Muscle of arm (tissue), 14 donors: ENCODE measurements at places on chromosomes 6 and 20. TPM values are rescaled to one million over a fixed set of nuclear protein-coding genes. Genes with fewer than 3 reads are reported as not detected.

Gene CYP39A1
- polyA plus RNA-seq = 2.1 TPM

Gene RFX6
- not detected for polyA plus RNA-seq

Gene KCNB1
- 7.9 TPM for polyA plus RNA-seq

Gene SIRPD
- polyA plus RNA-seq = not detected

Gene DOK5
- polyA plus RNA-seq = 33.2 TPM

DNA sequence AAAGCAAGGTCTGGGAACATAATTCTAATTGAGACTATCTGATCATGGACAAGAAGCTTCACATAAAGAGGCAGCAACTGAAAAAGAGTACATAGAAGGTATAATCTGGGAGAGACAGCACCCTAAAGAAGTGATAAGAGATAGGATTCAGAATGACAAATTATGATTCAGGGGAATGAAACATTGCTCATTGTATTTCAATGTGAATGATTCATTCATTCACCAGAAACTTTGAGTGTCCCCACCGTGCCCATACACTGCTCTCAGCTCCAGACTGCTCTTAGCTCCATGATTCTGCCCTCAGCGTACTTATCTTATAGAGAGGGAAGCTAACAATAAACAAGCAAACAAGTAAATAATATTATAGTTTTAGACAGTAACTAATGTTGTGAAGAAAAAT lies 329.3 kb upstream of the IRAK1BP1 start:
- DNase-seq = no peak

GRCh38 chr6:122778985-122779661 lies 393 bp upstream of the FABP7 start:
- DNase-seq = no peak

- no peak for DNase-seq
Observed at GRCh38 chr20:23412026-23412425, 9.3 kb downstream of the NAPB start.

DNA sequence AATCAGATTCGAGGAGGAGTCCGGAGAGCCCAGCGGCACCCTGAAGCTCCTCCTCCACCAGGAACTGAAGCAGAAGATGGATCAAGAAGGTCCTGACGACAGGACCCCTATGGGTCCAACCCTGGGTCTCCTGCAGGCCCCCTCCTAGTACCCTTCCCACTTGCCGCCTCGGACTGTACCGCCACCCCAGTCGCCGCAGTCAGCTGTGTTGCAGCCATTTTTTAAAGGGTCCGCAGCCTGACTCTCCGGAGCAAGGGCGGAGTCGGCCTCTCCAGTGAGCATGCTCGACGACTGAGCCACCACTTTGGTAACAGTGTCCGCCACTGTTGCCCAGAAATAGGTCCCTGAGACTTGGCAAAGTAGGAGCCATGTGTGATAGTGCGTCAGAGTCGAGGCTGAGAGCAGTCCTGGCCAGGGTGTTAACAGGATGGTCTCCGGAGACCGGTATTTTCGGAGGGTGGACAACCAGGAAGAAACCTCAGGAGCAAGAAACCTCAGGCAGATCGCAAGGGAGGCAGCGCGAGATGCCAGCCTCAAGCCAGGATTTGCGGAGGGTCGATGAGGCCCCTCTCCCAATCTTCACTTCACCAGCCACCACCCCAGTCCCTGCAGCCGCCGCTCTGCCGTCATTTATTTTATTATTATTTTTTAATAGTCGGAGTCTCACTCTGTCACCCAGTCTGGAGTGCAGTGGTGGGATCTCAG lies 294.6 kb upstream of the ZNF337 start:
- no peak for DNase-seq

GRCh38 chr6:42693725-42694323 lies 28.6 kb downstream of the PRPH2 start:
- DNase-seq = no peak

GRCh38 chr6:142784344-142784743 lies 160.6 kb downstream of the HIVEP2 start:
- no peak for DNase-seq

- DNase-seq = no peak
Observed at GRCh38 chr6:138815221-138815620, 19.3 kb downstream of the ECT2L start.

DNA sequence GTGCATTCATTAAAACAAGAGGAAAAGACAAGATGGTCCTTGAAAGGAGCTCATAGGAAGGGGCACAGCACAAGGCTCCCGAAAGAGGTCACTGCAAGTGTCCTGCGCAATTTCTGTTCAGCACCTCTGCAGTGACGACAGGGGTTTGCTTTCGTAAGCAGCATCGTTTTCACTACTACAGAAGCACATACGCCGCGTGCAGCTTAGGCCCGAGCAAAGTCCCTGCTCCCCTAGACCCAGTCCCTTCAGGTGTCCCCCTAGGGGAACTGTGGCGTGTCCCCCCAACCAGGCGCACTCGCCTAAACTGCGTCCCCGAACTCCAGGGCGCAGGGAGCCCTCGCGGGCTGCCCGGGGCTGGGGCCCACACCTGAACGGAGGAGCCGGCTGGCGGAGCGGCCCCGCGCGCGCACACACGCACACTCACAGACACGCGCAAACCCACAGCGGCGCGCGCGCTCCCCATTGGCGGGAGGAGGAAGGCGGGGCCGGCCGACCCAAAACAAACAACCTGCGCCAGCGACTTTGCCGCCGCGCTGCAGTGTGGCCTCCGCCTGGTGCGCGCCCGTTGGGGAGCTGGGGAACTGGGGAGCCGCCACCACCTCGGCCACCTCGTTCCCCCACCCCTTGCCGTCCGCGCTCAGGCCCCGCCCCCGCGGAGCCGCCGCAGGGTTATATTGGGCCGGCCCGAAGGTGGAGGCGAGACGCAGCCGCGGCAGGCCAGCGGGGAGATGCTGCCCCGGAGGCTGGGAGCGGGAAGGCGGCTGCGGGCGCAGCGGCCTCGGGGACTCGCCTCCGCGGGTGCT lies at the start of gene FOXQ1:
TSS of gene FOXQ1 (plus strand) at position 699 of the 803 bp plus-strand sequence. CDS start 607 bp downstream, outside the sequence.
- no peak for DNase-seq

DNA sequence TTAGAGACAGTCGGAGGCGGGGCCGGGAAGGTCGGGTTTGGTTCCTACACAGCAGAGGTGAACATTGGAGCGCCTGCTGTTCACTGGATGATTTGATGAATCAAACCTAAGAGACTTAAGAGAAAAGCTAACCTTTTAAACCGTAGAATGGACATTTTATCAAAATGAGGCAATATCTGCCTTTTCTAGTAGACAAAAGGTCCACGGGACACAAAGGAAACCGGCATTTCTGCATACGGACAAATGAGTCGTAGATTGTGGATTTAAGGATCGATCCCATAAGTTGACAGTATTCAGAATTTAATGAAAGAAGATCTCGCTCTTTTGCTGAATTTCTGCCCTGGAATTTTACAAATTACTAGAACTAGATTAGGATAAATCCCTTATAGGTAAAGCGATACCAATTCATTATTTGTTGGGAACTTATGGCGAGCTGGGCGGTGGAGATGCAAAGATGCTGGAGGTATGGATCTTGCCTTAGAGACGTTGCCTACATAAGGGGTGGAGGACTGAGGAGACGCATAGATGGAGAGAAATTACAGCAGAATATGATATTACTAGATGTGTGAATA lies 400 bp downstream of the PAK1IP1 start:
- DNase-seq = no peak

DNA sequence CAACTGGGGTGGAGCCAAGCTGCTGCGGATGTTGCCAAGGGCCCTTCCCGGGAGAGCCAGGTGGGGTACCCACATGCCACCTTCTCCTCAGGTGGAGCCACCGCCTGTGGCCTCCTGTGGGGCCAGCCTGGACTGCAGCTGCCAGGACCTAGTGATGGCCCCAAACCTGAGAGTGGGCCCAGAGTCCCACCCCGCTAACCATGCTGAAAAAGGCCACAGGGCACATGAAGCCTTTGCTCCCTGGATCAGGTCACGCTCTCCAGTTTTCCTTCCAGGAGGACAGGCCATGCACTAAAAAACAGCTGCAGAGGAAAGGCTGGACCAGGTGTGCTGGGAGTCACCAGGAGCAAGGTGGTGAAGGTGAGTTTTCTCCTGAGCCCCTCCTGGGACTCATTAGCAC lies 73.9 kb upstream of the SLC22A16 start:
- no peak for DNase-seq
